ENCODE measurements at places on chromosomes 7 and 10.

DNA sequence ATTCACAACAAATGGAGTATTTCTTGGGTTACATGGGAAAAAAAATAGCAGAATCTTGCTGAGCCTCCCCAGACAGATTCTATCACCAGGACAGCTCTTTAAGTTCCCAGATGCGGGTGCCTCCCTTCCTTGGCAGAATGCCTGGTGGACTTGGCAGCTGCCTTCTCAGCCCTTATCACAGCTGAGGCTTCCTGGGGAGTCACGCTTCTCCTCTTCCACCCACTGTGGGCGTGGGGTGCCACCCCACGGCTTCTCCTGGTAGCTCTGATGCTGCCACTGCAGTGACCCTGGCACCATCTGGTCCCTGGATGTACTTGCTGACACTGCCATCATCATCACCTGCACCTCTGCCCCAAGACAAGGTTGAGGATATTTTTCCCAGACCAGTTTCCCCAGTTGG lies 16.2 kb upstream of the NME8 start:
- peak; percentile 4 for DNase-seq

- peak; percentile 35 for DNase-seq
Observed at GRCh38 chr7:116727432-116728009, 55.5 kb downstream of the MET start.

DNA sequence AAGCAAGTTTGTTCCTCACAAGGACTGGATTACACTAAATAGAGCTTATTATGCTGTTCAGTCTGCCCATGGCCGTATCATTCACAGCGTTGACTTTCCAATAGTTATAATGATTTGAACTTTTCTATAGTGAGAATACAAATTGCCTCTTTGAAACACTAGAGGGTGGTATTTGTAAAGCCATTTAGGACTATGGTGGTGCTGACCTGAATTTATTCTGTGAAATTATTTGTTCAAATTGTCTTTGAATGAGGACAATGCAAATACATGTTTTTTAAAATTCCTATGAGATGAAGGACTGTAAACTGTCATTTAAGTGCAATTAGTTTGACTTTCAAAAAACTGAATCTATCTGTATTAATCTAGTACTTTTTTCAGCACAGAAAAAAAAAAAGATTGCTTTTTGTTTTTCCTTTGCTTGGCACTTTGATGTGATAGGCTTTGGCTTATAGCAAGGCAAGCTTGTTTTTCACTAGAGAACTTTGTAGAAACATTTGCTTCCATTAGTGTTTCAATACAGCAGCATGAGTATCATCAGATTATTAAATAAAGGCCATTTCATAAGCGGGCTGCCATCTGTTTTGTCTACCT lies 122.7 kb upstream of the TMEM229A start:
- no peak for DNase-seq

DNA sequence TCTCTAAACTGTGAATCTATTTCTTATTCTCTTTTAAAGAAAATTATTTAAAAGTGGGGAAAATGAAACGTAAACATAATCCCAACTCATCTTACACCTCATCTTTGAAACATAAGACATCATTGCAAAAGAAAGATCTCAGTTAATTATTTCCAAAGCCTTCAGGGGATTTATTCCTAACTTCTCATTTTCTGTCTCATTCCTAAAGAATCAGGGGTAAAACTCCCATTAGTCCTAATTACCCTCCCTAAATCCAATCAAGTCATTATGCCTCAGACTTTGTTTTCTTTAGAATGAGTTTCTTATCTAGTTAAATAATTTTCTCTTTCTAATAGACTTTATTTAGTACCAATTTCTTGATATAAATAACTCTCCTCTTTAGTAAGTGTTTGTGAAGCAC lies 39.7 kb upstream of the JCAD start:
- DNase-seq, result no peak

- DNase-seq, result no peak
Observed at GRCh38 chr7:116932566-116932965, 20.7 kb upstream of the ST7 start.

- DNase-seq, result no peak
Observed at GRCh38 chr7:149826344-149827088, 11.7 kb upstream of the ZNF862 start.

GRCh38 chr7:78780560-78780959 lies 672.9 kb downstream of the MAGI2 start:
- DNase-seq, result no peak

DNA sequence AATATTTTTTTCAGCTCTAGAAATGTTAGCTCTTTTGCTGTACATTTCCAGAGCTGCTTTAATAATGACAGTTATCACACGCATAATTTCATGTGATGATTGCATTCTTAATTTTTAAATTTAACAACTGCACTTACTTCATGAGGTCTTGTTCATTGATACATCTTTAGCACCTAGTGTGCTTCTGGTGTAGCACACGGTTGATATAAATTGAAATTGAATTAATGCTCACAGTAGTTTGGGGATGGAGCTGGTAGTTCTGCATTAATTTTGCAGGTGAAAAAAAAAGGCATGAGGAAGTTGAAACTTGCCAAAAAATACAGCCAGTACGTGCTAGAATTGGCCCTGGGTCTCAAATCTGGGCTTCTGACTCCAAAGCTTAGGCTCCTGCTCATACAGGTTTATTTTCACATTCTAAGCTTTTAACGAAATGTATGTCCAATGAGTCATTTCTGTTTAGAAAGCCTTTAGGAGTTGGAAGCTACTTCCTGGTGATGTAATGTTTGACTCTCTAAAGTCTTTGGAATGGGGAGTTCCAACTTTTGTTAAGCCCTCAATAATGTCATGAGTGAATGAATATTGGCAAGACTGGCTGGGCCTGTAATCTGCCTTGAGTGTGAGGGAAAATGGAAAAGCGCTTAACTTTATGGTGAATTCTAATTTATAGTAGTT lies 62.5 kb downstream of the DAGLB start:
- peak; percentile 81 for DNase-seq

DNA sequence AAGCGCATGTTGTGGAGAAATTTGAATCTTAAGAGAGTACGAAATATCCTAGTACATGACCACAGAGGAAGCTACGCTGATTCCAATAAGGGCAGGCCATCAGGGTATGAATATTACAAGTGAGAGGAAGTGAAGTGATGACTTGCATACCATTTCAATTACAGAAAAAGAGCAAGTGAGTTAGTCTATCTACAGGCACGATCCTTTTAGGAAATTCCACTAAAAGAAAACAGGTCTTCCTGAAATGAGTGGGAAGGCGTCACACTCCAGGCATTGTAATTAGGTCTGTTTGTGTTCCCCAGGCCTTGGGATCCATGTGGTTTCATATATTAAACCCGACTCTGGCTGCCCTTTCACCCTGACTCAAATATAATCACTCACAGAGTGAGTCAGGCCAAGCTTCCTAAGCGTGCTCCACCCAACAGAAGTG lies 152.5 kb downstream of the SEMA3A start:
- peak; percentile 97 for DNase-seq

- DNase-seq, result no peak
Observed at GRCh38 chr7:27840313-27840712, 100.4 kb downstream of the TAX1BP1 start.

GRCh38 chr10:99685597-99685967 lies 26.3 kb downstream of the ENTPD7 start:
- DNase-seq, result no peak

- DNase-seq, result no peak
Observed at GRCh38 chr10:110324805-110325280, 20.1 kb upstream of the SMNDC1 start.

DNA sequence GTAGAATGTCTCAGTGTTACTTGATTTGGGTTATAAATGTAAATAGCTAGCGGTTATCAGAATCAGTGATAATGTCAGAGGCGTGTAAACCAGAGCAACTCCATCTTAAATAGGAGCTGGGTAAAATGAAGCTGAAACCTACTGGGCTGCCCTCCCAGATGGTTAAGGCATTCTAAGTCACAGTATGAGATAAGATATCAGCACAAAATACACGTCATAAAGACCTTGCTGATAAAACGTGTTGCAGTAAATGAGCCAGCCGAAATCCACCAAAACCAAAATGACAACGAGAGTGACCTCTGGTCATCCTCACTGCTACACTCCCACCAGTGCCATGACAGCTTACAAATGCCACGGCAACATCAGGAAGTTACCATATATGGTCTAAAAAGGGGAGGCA lies 172.3 kb downstream of the CHRM2 start:
- DNase-seq, result no peak

DNA sequence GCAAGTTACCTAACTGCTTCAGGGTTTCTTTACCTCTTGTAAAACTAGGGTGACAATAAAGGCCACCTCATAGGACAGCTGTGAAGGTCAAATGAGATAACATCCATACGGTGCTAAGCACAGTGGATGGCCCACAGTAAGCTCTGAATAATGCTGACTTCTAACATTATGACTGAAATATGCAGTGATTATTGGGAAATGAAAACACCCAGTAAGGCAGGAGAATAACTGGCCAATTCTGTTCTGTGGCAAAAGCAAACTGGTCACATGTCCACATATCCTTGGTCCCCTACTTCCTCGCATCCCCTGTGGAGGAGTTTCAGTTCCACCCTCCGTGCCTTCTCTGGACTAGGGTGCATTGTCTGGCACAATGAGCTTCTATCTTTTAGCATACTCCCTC lies 1.4 kb downstream of the CUBN start:
- no peak for DNase-seq

- DNase-seq, result peak; percentile 21
Observed at GRCh38 chr10:61397175-61397986, 55.8 kb downstream of the TMEM26 start.

- no peak for DNase-seq
Observed at GRCh38 chr10:86785037-86785436, 28.6 kb downstream of the BMPR1A start.

DNA sequence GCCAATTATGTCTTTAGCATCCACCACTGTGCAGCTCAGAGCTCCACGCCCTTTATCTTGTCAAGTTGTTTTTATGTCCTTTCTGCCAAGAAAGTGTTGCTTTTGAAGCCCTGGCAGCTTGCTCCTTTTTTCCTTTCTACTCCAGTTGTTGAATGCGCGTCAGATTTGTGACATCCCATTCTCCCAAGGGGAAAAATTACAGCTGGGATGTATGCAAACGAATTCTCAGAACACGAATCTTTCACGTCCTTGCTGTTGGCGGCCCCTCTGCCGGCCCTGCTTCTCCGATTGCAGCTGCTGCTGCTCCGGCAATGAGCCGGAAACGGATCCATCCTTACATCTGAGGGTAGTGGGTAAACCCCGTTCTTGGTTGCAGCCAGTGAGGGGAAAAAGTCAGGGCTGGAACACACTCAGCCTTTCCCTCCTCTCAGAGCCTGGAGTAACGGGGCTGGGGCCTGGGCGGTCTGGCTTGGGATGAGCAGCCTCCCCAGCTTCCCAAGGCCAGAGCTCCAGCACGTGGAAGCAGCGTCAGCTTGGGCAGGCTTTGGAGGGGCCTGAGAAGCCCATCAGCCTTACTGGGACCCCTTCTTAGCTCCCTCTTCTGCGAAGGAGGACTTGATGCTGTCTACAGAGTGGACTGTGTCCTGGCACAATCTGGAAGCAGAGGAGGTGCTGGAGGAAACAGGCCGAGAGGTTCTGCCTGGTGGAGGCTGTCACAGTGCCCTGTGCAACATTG lies 79.0 kb upstream of the CHST15 start:
- DNase-seq, result no peak

DNA sequence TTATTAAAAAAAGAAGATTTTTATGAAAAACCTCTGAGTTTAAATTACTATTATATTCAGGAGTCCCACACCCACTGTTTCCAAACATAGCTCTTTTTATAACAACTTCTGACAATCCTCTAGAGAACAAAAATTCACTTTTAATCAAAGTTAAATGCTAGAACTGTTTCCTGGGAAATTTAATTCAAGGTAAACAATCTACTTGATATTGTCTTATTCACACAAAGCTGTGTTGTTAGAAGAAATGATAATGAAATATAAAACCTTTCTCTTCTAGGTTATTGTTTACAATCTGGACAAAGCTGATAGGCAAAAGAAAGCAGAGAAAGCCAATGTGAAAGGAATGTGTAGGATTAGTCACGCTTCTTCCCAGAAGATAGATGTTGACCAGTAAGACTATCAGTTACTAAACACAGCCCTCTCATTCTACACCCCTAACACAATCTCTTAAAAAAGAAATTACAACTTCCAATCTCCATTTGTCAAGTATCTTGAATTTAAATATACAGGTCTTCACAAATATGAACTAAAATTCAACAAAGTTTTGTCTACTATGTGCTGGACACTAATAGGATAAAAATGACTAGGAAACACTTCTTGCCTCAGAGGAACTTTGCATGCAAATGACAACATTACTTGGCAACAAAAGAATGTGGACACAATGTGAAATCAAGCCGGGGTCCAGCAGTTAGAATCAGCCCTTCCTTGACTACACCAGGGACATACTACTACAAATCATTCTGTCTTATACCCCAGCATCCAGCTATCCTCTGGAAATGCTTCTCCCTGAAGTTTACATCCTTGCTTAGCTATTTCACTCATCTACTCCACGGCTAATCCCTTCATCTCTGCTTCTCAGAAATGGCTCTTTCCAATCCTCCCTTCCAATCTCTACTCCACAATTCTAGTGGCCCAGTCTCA lies 123.7 kb downstream of the IMMP2L start:
- DNase-seq, result peak; percentile 57

- DNase-seq, result no peak
Observed at GRCh38 chr7:77904252-77904651, 105.7 kb downstream of the PHTF2 start.

DNA sequence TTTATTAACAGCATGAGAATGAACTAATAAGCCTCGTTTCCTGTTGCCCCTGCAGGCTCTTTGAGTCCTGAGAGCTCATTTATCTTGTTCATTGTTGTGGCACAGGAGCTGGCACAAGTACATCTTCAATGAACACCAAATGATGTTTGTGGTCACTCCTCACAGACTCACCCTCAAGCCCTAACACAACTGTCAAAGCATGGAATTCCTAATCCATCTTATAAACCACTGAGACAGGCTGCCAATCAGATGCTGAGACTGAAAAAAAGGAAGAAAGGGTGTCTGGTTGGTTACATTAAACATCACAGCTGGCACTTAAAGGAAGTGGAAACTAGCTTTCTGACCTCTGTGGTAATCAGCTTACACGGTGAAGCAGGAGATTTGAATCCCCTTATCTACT lies 7.7 kb upstream of the CCDC172 start:
- DNase-seq, result no peak

DNA sequence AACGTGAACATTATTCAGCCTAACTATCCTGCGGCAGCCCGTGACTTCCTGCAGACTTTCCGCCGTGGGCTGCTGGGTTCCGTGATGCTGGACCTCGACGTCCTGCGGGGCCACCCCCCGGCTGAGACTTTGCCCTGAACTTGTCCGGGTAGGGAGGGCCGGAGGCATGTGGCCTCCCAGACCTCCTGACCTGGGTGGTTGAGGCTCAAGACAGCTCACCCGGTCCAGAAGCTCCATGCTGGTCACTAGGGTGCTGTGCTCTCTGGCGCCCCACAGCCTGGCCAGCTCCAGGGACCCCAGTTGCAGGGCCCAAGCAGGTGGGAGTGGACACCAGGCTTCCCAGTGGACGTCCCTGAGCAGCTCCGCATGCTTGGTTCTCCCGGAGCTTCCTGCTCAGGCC lies 4.4 kb downstream of the SPRN start:
- no peak for DNase-seq

All from foreskin fibroblast (primary cell).